ENCODE measurements at places on chromosomes 5 and 9.

DNA sequence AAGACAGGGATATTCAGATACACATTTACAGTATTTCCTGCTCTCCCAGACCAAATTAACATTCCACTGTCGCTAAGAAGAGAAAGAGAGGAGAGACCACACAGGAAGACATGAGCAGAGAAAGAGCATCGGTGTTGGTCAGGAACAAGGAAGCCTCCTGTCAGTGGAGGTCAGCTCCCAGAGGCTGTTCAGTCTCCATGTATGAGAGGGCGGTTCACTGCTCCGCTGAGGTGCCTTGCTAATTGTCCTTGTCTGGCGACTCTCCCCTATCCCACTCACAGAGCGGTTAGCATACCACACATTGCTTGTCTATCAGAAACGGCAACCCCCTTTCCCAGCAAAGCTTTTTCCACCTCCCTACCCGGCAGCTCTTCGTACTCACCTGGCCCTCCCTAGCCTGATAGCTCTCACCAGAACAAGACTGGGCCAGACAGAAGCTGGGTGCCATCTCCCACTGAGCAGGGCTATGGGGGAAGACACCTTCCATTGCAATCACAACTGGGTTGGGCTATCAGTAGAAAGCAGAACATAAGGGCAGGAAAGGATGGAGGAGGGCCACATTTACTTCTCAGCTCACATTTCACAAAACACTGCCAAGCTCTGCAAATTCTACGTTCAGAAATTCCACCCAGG is 58.6 kb upstream of the LMNB1 start:
- peak; percentile 11 for DNase-seq

- no peak for DNase-seq
These were observed 37.0 kb downstream of the RNF130 start for GRCh38 chr5:180034564-180034963.

DNA sequence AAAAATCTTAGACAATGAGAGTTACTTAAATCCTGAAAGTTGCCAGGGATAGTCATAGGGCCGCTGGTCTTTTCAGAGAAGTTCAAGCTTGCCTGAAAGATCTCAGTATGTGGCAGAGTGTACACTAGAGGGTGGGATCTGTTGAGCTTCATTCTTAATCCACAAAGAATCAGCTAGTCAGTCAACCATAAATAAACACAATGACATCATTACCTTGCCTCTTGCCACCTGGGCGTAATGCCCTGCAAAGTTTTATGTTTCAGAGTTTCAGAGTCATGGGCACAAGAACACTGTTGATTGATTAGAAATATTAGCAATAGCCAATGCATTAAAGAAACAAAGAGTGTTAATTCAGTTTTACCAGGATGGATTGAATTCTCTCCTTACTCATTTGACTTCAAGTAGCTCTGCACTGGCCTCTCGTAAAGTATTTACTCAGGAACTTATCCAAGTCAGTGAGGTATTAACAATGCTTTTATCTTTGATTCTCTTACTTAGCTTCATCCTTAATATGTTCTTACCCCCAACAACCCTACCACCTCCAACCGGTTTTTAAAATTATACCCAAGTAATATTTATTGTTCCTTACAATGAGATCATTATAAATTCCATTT is 14.3 kb upstream of the ANXA1 start:
- no peak for DNase-seq

DNA sequence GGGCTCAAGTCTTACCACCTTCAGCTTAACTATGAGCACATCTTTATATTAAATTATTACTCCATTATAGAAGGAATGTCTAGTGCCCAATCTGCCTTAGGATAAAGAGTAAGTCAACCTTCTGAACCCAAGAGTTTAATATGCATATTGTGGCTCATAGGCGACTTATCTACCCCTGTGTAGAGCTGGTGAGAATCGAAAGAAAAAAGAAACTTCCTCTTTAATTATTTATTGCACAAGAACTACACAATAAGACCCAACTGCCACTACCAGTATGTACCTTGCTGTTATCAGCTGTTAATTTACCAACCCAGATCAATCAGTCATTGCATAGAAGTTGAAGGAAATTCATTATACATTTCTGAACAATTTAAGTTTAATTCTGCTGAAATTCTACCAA is 329.1 kb upstream of the SLC24A2 start:
- no peak for DNase-seq

GRCh38 chr5:124806373-124807077 is 60.1 kb upstream of the ZNF608 start:
- DNase-seq = peak; percentile 61

- DNase-seq = no peak
These were observed 153.2 kb downstream of the TARS1 start for GRCh38 chr5:33594006-33594405.

DNA sequence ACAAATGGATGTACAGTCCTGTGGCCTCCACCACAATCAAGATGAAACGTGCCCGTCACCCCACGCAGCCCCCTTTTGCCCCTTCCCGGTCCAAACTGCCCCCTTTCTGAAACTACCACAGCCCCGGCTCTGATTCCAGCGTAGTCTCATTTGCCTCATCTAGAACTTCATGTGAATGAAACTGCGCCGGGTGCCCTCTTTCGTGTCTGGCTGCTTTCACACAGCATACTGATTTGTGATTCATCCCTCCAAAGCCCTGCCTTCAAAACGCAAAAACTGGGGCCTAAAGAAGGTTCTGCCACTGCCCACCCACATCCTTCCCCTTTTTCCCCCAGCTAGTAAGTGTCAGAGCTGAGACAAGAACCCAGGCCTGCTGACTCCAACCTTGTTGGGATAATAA is 31.5 kb upstream of the NCS1 start:
- no peak for DNase-seq

GRCh38 chr5:40484495-40484894 is 195.2 kb upstream of the PTGER4 start:
- no peak for DNase-seq

- no peak for DNase-seq
These were observed 70.3 kb upstream of the SH3PXD2B start for GRCh38 chr5:172524573-172525021.

- DNase-seq = no peak
These were observed 194.9 kb upstream of the WWC1 start for GRCh38 chr5:168096525-168096924.

DNA sequence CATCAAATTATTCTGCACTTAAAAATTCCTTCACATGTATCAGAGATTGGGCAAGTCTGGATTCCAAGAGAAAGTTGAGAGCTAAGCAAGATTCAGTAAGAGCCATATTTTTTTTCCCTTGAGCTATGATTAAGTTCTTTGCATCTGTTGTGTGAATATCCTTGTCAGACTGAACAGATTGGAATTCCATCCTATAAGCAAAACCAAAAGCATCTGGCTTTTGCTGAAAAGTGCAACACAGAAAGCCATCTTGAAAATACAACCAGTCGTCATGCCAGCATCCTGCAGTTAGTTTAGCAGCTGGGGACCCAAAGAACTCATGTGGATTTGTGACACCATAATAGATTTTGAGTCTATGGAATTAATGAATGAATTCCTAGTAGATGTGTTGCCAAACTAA is 316.9 kb downstream of the MTRR start:
- no peak for DNase-seq
